ENCODE measurements at places on chromosomes 7 and 10.

DNA sequence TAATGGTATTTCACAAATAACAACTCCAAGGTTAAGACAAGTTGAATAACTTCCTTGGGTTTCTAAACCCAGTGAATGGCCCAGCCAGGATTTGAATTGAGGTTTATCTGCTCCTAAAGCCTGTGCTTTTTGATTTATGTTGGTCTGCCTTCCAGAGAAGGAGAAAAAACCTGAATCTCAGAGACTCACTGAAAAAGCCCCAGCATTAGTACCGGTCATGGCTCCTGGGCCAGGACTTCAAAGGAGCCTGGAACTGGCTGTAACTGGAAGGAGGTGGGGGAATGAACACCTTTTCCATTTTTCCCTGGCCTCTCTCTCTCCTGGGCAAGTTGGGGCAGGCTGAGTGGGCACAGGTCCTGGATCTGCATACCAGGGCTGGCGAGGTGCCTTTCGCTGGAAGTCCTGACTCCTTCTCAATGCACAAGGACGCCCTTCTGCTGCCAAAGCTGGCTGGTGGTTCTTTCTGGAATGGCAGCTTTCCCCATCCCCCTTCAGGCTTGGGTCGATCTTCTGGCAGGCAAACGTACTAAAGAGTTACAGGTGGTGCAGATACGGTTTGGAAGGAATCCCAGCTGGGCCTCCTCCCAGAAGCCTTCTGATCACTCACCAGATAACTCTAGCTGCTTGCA, 268.2 kb downstream of the PTEN start:
- DNase-seq: no peak

GRCh38 chr7:107450970-107451369, 18.9 kb upstream of the GPR22 start:
- no peak for DNase-seq

DNA sequence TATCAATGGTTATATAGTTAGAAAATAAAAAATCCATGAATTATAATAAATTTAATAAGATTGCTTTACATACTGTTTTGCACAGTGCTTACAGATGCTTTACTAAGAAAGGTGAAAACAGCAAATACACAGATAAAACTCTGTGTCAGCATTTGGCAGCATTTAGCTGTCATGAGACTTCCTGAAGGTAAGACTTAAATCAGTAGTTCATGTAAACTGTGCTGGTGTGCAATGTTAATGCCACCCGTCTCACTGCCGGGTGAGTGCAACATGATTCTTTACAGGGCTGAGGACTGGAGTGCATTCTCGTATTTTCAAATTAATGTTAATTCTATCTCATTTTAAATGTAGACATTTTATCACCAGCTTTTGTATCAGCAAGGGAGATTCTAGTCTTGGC, 326.2 kb upstream of the POT1 start:
- DNase-seq: no peak

- no peak for DNase-seq
These were observed 359.1 kb downstream of the ANKRD7 start for GRCh38 chr7:118583641-118584040.

- no peak for DNase-seq
These were observed 253.2 kb upstream of the FZD8 start for GRCh38 chr10:35895331-35895730.

DNA sequence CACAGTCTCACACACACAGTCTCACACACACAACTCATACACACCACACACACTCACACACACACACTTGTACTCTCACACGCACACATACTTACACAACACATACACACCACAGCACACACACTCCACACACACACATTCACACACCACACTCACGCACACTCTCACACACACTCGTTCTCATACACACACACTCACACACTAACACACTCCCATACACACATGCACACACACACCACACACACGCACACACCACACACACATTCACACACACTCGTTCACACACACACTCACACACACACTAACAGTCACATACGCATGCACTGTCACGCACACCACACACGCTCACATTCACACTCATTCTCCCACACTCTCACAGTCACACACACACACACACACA, 109.8 kb downstream of the PRLHR start:
- DNase-seq: no peak

Data from neuronal stem cell (in vitro differentiated cells).